ENCODE measurements at places on chromosomes 3 and 15.

DNA sequence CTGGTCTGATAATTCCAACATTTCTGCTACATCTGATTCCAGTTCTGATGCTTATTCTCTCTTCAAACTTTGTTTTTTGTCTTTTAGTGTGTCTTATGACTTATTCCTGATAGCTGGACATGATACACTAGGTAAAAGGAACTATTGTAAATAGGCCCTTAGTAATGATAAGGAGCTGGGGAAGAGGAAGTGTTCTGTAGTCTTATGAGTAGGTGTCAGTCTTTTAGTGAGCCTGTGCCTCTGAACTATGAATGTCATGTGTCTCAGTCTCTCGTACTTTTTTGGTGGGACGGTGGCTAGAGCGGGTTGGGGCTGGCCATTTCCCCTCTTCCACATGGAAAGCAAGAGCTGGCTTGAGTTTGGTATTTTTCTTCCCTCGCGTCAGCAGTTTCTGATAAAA, 41.2 kb downstream of the PCCB start:
- DNase-seq, result no peak

GRCh38 chr15:60779718-60780503, 301.0 kb upstream of the ICE2 start:
- no peak for DNase-seq

DNA sequence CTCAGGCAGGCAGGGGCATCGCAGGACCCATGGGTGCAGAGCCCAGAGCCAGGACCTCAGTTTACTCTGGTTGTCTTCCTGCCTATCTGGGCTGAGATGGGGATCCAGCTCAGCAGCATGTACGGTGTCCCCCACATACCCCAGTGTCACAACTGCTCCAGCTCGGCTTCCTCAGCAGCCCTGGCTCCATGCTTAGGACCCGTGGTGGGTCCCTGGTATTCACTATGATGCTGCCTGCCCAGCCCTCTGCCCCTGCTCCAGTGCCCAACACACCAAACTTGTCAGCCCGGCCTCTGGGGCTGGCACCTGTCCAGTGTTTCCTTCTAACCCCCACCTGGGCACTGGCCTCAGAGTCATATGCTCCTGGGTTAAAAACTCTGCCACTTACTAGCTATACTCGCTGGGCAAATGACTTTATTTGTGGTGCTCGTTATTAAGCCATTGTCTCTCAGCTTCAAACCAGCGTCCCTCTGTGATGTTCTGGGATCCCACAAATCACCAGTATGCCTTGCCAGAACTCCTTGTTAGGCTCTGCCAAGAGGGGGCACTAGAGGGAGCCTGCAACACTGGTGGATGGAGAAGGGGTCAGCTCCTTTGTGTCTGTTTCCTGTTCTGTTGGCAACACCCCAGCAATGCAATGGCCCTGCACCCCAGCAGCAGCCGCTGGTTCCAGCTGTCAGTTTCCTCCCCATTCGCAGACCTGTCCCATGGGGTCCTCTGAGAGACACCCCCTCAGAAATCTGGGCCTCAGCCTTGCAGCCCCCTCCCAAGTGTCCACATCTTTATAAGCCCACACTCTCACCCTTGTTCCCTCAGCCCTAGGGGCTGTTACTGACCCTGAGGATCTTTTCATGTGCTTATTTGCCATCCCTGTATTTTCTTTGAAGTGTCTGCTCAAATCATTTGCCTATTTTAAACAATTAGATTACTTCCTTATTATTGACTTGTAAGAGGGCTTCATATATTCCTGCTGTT, 24.1 kb upstream of the MRPS22 start:
- DNase-seq, result no peak

DNA sequence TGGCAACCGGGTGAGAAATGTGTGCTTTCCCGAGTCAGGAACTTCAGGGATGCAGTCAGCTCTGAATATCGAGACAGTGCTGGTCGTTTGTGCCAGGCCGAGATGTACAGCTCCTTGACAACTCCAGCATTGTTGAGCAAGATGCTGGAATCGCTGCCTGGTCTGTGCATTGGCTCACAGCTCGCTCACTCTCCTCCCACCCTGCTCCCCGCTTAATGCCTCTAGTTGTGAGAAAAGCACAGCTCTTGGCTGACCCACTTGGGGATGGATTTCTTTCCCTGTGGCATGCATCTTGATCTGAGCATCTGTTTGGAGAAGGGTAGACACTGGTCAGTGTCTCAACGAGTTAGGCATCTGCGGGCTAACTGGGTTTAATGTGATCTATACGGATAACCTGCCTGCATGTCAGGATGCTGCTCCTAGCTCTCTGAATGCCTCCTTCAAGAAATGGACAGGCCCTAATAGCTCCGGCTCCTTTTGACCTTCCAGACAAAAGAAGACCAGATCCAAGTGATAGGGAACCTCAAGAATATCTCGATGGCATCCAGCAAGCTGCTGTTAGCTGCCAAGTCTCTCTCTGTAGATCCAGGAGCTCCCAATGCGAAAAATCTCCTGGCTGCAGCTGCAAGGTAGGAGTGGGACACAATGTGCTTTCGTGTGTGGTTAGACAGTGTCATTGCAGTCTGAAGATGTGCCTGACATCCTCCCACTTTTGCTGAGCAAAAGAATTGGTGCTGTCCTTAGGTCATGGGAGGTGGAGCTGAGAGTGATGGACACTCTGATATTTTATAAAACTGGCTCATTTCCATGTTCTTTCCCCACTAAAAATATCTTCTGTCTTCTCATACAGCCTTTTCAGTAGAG, 302.2 kb upstream of the TPM1 start:
- no peak for DNase-seq

DNA sequence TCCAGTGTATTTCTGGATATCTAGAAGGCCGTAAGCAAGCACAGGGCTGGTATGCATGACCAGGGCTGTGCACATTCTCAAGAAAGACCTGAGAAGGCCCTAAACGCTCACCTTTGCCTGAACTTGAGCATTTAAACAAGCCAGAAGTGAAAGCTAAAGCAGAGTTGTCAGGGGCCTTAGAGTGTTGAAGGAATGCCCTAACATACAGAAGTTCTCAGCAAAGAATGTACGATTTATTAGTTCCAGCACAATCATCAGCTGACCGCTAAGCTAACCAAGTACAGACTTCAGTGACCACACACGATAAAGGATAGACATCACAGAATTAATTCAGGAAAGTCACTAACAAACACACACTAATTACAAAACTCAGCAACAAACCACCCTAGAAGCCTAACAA, 8.7 kb downstream of the HLTF start:
- DNase-seq, result no peak

All from activated CD8-positive, alpha-beta memory T cell treated with anti-CD3 and anti-CD28 coated beads for 24 hours (primary cell).